ENCODE measurements at places on chromosomes 7 and 10. TPM values are rescaled to one million over a fixed set of nuclear protein-coding genes. Genes with fewer than 3 reads are reported as not detected.

ERVW-1 gene
- not detected for total RNA-seq

NPFFR1 gene
- total RNA-seq: not detected

BTBD16 gene
- total RNA-seq: 0.57 TPM

ADAM22 gene
- 0.61 TPM for total RNA-seq

CFAP69 gene
- 2.0 TPM for total RNA-seq

COL26A1 gene
- 0.51 TPM for total RNA-seq

WEE2 gene
- total RNA-seq: not detected

FGL2 gene
- total RNA-seq: not detected

SH2D4B gene
- total RNA-seq: 0.09 TPM

SYT15 gene
- 3.3 TPM for total RNA-seq

TRIM50 gene
- not detected for total RNA-seq

SMC3 gene
- 39.6 TPM for total RNA-seq

PNLIPRP2 gene
- total RNA-seq: not detected

CYP3A7 gene
- total RNA-seq: 0.06 TPM

LIPF gene
- not detected for total RNA-seq

FBXO24 gene
- total RNA-seq: 0.24 TPM

FRAT2 gene
- total RNA-seq: 8.9 TPM

C10orf53 gene
- not detected for total RNA-seq

HTR7 gene
- total RNA-seq: 0.13 TPM

STEAP1B gene
- 0.20 TPM for total RNA-seq

CYP2C8 gene
- not detected for total RNA-seq

LRRD1 gene
- total RNA-seq: not detected

MOGAT3 gene
- total RNA-seq: not detected

TCERG1L gene
- not detected for total RNA-seq

OR9A2 gene
- total RNA-seq: not detected

MALRD1 gene
- not detected for total RNA-seq

ASB15 gene
- not detected for total RNA-seq

RHOBTB1 gene
- total RNA-seq: 12.6 TPM

KIAA1549 gene
- total RNA-seq: 6.7 TPM

TRIM74 gene
- 0.21 TPM for total RNA-seq

MYPN gene
- 3.0 TPM for total RNA-seq

ZNF22 gene
- 6.6 TPM for total RNA-seq

GPR26 gene
- not detected for total RNA-seq

NACAD gene
- total RNA-seq: 0.40 TPM

RBP3 gene
- total RNA-seq: not detected

MEOX2 gene
- total RNA-seq: not detected

KIAA1217 gene
- 2.5 TPM for total RNA-seq

SLC13A1 gene
- total RNA-seq: not detected

FEZF1 gene
- total RNA-seq: not detected

TRIM24 gene
- total RNA-seq: 7.6 TPM

HOXA1 gene
- total RNA-seq: 2.5 TPM

MYH16 gene
- total RNA-seq: 0.50 TPM

PTPN20 gene
- 3.9 TPM for total RNA-seq

PLXDC2 gene
- 0.02 TPM for total RNA-seq

Measured in A549 treated with Mapracorat at 1 μM for 4 hours (cell line).